Stimulated activated CD8-positive, alpha-beta memory T cell treated with anti-CD3 and anti-CD28 coated beads, Interleukin-15, amount 100 ng/mL, for 4 hours (primary cell): ENCODE measurements at places on chromosomes 13 and 19.

GRCh38 chr19:19777692-19778091 is 43.9 kb downstream of the ZNF506 start:
- no peak for DNase-seq

DNA sequence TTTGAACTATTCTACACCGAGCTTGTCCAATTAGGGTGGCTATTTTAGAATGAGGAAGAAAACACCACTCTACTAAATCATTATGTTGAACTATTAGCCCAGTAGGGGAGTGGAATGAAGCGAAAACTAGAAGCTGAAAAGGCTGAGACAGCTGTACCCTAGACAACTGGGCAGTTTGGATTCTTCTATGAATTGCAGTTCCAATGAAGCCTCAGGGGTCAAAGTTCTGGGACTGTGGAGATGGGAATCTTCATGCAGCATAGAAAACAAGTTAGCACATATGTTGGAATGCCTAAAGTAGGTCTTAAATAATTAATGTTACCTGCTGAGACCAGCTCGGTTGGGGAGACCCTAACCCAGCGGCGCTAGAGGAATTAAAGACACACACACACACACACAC is 62.7 kb upstream of the ZNF726 start:
- DNase-seq, result no peak

GRCh38 chr19:30811397-30812098 is 439.4 kb downstream of the ZNF536 start:
- no peak for DNase-seq

DNA sequence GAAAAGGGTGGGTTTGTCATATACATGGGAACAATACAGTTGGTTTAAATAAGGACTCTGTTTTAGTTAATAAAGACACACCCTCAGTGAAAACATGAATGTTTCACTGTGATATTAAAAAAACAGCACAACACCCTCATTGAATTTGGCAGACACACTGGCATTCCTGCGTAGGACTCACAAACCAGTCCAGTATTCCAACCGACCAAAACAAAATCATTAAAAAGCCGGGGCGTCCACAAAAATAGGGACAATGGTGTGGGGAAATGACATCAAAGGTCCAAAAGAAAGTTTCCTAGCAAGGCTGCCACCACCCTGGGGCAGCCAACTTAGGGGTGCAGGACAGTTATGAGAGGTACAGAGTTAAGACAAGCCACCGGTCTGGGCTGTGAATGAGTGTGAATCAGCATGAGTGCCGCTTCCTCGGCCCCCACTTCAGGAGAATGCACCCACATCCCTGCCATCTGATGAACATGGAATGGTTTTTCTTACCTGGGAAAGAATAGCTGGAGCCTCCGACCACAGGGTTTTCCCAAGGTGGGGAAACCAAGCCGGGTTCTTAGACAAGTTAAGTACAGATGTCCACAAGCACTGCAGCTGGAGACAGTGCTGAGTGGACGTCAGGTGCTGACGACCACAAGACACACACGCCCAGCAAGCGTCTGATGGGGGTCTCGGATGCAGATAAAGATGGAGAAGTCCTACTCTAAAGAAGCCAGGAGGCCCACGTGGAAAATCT is 73.3 kb downstream of the KLF2 start:
- DNase-seq, result no peak

DNA sequence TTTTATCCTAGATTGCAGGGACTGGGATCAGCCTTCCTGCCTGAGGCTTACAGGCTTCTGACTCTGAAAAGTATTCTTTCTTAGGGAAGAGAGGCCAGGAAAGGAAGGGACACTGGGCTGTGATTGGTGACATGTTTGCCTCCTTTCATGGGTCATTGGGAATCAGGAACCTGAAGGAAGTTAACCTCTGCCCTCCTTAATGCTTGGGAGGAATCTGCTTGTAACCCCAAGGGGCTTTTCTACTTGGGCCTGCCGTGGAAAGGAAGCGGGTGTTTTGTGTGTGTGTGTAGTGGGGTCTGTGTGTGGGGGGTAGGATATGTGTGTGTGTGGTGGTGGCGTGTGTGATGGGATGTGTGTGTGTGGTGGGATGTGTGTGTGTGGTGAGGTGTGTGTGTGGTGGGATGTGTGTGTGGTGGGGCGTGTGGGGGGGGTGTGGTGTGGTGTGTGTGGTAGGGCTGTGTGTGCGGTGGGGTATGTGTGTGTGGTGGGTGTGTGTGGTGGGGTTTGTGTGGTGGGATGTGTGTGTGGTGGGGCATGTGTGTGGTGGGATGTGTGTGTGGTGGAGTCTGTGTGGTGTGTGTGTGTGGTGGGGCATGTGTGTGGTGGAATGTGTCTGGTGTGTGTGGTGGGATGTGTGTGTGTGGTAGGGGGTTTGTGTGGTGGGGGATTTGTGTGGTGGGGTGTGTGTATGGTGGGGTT is 41.3 kb upstream of the NPAS1 start:
- DNase-seq, result no peak

- DNase-seq, result no peak
Measured at GRCh38 chr19:35559281-35559659, 4.2 kb downstream of the ATP4A start.

- DNase-seq, result no peak
Measured at GRCh38 chr19:8403820-8404109, 9.3 kb upstream of the MARCHF2 start.

GRCh38 chr13:30033681-30034457 is 183.5 kb upstream of the UBL3 start:
- DNase-seq, result no peak

- no peak for DNase-seq
Measured at GRCh38 chr19:53880711-53881481, 1.1 kb upstream of the PRKCG start.

DNA sequence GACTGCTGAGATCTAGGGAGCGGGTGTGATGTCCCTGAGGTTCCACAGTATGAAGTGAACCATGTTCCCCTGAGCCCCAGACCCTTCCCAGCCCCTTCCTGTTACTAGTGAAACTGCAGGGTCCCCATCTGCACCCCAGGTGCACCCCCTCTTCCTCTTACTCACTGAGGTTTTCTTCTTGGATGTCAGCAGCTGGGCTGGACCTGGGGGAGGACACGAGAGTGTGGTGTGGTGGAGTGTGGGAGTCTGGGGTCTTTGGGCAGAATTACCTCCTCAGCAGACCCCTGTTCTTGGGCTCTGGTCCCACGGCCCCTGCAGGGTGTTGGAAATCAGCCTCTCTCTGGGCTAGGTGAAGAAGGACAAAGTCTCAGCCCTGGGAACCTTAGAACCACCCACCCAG is 3.3 kb upstream of the LILRA6 start:
- DNase-seq, result no peak

DNA sequence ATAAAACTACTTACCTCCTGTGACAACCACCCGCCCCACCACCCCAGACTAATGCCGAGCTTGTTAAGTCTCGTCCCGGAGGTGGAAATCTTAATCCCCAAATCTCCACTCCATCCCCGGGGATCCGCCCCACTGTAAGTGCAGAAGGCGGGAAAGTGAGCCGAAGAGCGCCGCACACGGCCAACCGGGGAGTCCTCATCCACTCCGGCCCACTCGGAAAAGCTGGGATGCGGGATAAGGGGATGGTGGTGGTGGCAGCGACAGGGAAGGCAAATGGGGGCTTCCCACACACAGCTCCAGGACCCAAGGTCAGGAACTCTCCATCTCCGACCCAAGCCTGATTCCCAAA is 621 bp downstream of the FBL start:
- no peak for DNase-seq

DNA sequence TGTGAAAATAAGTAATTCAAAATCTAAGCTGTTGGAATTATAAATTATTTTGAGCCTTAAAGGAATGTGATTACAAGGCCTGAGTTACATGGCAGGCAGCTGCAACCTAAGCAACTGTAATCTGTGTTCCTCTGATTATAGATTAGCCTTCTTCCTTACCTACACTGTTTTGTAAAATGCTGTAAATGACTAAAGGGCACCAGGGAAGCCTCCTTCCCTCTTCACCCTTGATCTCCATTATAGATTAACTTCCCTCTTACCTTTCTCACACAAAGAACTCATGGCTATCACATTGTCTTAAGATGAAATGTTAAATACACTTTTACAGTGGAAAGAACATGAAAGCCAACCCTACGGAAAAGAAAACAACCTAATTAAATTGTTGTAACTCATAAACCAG is 423.7 kb upstream of the KLF12 start:
- no peak for DNase-seq

GRCh38 chr19:4066682-4067395 is at the start of gene ZBTB7A:
Gene ZBTB7A (minus strand): TSS chr19:4066899. CDS start chr19:4055232, 11,667 bp downstream.
- DNase-seq, result peak; percentile 57

DNA sequence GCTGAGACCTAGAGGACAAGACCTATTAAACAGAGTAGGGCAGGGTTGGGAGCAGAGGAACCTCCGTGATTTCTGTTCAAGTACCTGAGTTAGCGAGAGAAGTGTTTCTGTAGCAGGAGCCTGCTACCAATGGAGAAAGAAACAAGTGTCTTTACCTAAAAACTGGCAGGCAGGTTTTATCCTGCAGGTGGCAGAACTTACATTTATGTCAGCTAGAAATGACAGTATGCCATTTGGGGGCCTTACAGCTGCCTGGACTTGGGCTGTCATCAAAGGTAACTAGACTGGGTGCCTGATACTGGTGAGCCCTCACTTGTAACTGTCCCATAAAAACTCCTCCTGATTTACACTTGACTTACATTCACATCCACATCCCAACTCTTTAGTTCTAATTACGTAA is 185.3 kb upstream of the MIR17HG start:
- DNase-seq, result no peak

- DNase-seq, result no peak
Measured at GRCh38 chr13:99647596-99647985, 146.3 kb downstream of the TM9SF2 start.

- DNase-seq, result no peak
Measured at GRCh38 chr13:50970956-50971355, 61.4 kb downstream of the RNASEH2B start.

DNA sequence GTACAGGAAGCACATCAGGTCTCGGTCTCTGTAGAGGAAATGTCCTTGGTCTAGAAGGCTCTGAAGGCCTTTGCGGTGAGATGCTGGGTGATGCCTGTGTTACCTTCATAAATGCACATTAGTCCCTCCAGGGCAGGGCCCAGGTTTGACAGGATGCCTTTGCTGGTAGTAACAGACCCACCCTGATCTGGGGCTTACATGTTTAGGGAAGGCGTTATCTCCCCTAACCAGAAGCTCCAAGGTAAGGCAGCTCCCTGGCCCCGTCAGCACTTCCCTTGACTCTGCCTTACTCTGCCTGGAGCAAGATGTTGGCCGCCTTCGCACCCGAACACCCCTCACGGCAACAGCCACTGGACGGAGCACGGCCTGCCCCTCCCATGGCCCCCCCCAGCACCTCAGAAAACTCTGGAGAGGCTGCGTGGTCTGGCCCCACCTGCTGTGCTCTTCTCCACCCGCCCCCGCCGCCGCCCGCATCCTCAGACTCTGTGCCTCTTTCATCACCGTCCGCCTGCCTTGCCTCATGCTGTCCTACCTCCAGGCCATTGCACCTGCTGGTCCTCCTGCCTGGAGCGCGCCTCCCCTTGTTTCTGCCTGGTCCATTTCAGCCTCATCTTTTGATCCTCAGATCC is 9.1 kb downstream of the AP2A1 start:
- no peak for DNase-seq

DNA sequence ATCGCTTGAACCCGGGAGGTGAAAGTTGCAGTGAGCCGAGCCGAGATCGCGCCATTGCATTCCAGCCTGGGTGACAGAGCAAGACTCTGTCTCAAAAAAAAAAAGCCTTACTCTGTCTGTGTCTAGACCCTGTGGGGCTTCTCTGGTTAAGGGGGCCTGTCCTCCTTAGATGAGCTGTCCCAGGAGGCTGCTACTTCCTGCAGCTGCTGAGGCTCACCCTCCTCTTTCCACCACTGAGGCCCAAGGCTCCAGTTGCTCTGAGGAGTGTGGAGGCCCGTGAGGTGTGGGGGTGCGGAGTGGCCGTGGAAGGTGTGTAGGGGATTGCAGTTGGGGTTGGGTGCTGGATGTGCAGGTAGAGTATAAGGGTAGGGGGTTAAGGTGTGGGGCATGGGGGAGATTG is 22.1 kb upstream of the RASA3 start:
- no peak for DNase-seq

GRCh38 chr19:41967054-41967783 is 8.1 kb upstream of the RABAC1 start:
- DNase-seq, result no peak

DNA sequence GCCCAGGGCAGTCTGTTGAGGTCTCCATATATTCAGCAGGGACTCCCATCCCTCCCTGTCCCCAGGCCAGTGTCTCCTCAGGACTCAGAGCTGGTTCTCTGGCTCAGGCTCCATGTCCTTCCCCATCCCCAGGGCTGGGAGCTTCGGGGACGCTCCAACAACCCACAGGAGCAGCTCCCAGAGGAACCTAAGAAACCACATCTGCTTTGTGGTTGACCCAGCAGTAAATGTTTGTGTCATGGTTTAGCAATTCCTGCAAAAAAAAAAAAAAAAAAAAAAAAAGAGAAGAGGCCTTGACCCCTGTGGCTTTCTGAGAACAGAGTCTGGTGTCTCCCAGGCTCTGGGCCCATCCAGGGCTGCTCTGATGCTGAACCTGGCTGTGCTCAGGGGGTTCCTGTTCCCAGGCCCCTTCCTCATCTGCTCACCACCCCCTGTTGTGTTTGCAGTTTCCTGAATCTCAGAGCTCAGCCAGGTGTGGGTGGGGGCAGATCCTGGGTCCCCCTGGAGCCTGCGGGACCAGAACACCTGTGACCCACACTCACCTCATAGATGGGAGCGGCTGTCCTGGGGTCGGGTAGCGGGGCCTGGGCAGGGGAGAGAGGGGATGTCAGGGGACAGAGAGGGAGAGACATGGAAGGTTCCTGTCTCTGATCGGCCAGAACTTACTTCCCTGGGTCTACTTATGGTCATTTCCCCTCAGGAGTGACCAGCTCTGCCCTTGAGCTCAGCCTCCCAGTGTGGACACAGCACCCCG is 25.2 kb upstream of the CEACAM1 start:
- DNase-seq, result no peak

- DNase-seq, result no peak
Measured at GRCh38 chr13:38135592-38135991, 214.1 kb upstream of the UFM1 start.

DNA sequence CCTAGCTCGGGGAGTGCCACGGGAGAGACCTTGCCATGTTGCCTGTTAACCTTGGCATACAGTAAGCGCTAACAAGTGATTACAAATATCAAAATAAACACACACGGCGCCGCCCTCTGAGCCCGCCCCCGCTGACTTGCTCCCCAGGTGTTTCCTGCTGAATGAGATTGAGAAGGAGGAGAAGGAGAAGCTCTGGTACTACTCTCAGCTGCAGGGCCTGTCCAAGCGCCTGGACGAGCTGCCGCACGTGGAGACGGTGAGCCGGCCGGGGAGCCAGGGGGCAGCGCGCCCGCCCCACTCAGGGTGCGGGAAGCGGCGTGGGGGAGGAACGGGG is 5.0 kb downstream of the APC2 start:
- no peak for DNase-seq

DNA sequence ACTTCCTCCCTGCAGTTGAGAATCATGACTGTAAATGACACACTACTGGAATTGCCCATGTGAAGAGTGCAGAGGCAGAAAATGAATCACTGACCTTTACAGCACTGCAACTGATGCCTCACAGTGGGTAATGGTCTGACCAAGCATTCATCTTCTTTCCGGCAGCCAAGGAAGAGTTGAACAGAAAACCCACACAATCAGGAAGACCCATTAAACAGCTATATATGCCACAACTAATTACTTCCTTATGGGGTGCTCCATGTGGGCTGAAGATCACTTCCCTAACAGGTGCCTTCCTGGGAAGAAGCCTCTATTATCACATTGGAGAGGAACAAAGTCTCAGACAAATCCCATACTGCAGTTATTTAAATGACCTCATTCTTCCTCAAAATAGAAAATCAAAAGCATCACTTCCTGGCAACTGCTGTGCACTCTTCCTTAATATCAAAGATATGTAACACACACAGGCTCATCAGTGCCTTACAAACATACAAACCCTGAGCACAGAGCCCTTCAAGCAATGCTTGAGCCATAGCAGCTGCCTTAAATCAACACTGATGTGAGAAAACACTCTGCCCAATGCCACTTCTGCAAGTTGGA is 45.8 kb downstream of the RUBCNL start:
- DNase-seq, result no peak
